A549 treated with Mapracorat at 1 μM for 4 hours (cell line): ENCODE measurements at places on chromosomes 2 and 18. TPM values are rescaled to one million over a fixed set of nuclear protein-coding genes. Genes with fewer than 3 reads are reported as not detected.

The HOXD12 gene
- not detected in 5 replicates for total RNA-seq

The CCDC68 gene
- 3.3 to 6.5 TPM (median 5.6 TPM) in 5 replicates for total RNA-seq

The CFAP65 gene
- total RNA-seq = 0.12 to 0.48 TPM (median 0.29 TPM) in 5 replicates

The ZNG1B gene
- total RNA-seq = 38.2 to 43.7 TPM (median 41.1 TPM) in 5 replicates

The FAP gene
- 0.15 TPM in 1 of 5 replicates, not detected in the others for total RNA-seq

The COL4A3 gene
- total RNA-seq = 0.54 to 1.6 TPM (median 0.80 TPM) in 5 replicates

The SKOR2 gene
- not detected in 5 replicates for total RNA-seq

The STEAP3 gene
- total RNA-seq = 42.5 to 52.2 TPM (median 47.0 TPM) in 5 replicates

The EIF2AK3 gene
- total RNA-seq = 29.3 to 42.0 TPM (median 40.0 TPM) in 5 replicates

The CFC1 gene
- total RNA-seq = not detected in 5 replicates

The SPP2 gene
- total RNA-seq = not detected in 5 replicates

The CD8B gene
- total RNA-seq = not detected in 5 replicates

The ANAPC1 gene
- total RNA-seq = 20.9 to 34.5 TPM (median 27.9 TPM) in 5 replicates

The SLC40A1 gene
- 1.8 to 2.1 TPM (median 2.0 TPM) in 5 replicates for total RNA-seq

The KLHL29 gene
- total RNA-seq = 4.5 to 6.2 TPM (median 5.3 TPM) in 5 replicates

The DUSP28 gene
- total RNA-seq = 5.5 to 9.2 TPM (median 7.9 TPM) in 5 replicates

The MAL gene
- total RNA-seq = 0.12 to 0.21 TPM in 2 of 5 replicates, not detected in the others

The GKN2 gene
- 2.2 to 4.7 TPM (median 2.4 TPM) in 5 replicates for total RNA-seq

The RAPGEF4 gene
- 0.20 to 0.29 TPM (median 0.23 TPM) in 5 replicates for total RNA-seq

The PSD4 gene
- 10.4 to 14.6 TPM (median 12.8 TPM) in 5 replicates for total RNA-seq

The ONECUT2 gene
- total RNA-seq = 0.20 to 0.75 TPM (median 0.33 TPM) in 5 replicates

The RPE gene
- 56.1 to 63.9 TPM (median 58.7 TPM) in 5 replicates for total RNA-seq

The IL1B gene
- total RNA-seq = 0.13 to 0.17 TPM (median 0.14 TPM) in 4 of 5 replicates, not detected in the other

The GRB14 gene
- 3.9 to 6.1 TPM (median 5.2 TPM) in 5 replicates for total RNA-seq

The SMAD7 gene
- total RNA-seq = 19.4 to 22.9 TPM (median 20.4 TPM) in 5 replicates

The LCT gene
- 0.05 to 0.06 TPM in 2 of 5 replicates, not detected in the others for total RNA-seq

The ZSWIM2 gene
- total RNA-seq = not detected in 5 replicates

The SCN2A gene
- total RNA-seq = not detected in 5 replicates

The PARD3B gene
- 0.62 to 1.1 TPM (median 1.0 TPM) in 5 replicates for total RNA-seq

The TET3 gene
- 6.7 to 9.3 TPM (median 9.0 TPM) in 5 replicates for total RNA-seq

The LRATD1 gene
- 0.05 to 0.08 TPM (median 0.07 TPM) in 4 of 5 replicates, not detected in the other for total RNA-seq

The SMAD2 gene
- total RNA-seq = 52.1 to 65.5 TPM (median 63.7 TPM) in 5 replicates

The ANKRD36C gene
- total RNA-seq = 3.0 to 6.9 TPM (median 4.2 TPM) in 5 replicates

The ASXL3 gene
- total RNA-seq = not detected in 5 replicates

The MOGAT1 gene
- not detected in 5 replicates for total RNA-seq

The SAG gene
- not detected in 5 replicates for total RNA-seq

The ARHGEF4 gene
- 7.4 to 10.6 TPM (median 9.8 TPM) in 5 replicates for total RNA-seq

The MORN2 gene
- total RNA-seq = 37.6 to 44.6 TPM (median 42.1 TPM) in 5 replicates

The RGPD3 gene
- total RNA-seq = 0.14 to 0.26 TPM (median 0.16 TPM) in 5 replicates

The EMILIN1 gene
- 0.27 to 0.56 TPM (median 0.47 TPM) in 5 replicates for total RNA-seq
